ENCODE measurements at places on chromosomes 5 and 9.

DNA sequence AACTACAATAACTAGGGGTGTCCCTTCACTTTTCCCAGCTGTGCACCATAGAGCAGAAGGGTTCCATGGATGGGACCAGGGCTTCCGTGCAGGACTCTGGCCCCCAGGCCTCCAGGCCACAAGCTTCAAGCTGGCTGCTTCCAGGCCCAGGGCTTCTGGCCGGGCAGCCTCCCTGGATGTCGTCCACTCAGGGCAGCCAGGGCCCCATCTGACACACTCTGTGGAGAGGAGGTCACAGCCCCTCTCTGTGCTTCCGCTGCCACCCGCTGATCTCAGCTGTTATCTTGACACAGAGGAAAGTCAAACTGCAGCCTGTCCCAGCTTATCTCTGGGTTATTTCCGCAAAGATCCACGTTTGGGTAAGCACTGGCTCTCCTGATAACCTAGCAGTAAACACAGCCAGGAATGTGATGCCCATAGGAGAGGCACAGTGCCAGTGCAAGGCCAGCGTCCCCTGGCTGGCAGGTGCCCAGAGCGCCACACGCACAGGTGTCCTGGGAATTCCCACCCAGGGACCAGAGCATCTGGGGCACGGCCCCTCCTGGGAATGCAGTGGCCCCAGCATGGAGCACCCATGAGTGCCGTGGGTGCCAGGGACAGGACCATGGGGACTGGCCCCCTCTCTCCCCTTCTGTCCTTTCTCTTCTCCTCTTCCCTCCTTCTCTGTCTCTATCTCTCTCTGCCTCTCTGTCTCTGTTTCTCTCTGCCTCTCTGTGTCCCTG lies 15.6 kb upstream of the SLC6A19 start:
- DNase-seq, result no peak

- no peak for DNase-seq
These were observed 190.6 kb downstream of the MAT2B start for GRCh38 chr5:163695830-163696578.

GRCh38 chr5:68418201-68418600 lies 202.6 kb downstream of the PIK3R1 start:
- DNase-seq, result no peak

GRCh38 chr5:174306345-174307030 lies 261.0 kb downstream of the NSG2 start:
- DNase-seq, result no peak

GRCh38 chr5:169862391-169862811 lies 117.9 kb downstream of the INSYN2B start:
- no peak for DNase-seq

- no peak for DNase-seq
These were observed 83.3 kb downstream of the ZNF354C start for GRCh38 chr5:179143446-179143845.

- no peak for DNase-seq
These were observed 227.9 kb downstream of the ESM1 start for GRCh38 chr5:54757541-54757940.

Data from NCI-H2107 (cell line).